Amniotic epithelial cell (primary cell): ENCODE measurements at places on chromosomes 12 and 14.

DNA sequence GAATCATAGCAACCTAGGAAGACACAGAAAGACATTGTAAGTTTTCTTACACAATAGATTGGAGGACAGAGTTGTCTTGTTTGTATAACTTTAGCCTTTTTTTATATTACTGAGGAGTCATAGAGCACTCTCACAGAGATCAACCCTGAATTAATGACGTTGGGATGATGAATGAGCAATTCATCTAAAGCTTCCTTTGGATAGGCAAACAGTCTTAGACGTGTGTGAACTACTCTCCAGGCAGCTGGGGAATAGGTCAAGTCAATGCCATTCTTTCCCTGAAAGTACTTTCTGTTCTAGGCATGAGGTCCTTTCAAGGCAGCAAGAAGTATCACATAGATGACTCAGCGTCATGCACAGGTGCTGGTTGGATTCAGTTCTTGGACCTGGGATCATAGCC is 369.1 kb upstream of the NOVA1 start:
- DNase-seq, result no peak

GRCh38 chr12:13454991-13455777 is 258.7 kb downstream of the EMP1 start:
- DNase-seq, result no peak

GRCh38 chr12:31533470-31533869 is 57.5 kb downstream of the DENND5B start:
- DNase-seq, result no peak

DNA sequence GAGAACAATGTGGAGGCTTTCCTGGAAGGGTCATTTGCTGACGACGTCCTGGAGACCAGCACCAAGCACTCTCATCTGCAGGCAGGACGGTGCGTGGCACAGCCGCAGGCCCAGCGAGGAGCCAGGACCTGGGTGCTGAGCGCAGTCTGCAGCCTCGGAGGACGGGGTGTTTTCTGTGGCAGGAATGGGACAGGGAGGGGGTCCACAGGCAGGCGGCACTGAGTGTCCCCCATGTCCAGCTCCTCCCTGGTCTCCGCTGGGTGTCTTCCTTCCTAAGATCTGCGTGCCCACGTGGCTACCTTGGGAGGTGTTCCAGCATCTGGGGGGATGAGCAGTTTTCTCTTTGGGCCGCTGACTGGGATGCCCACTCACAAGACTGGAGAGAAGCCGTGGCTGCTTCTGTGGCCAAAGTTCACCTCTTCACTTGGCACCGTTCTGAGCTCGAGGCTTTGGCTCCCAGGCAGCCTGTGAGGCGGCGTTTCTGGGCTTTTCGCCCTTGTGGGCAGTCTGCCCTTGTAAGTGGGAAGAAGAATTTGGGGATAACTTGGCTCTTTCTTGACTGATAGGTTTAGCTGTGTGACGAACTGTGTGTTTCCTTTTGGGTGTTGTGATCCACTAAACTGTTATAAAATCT is 72.2 kb downstream of the NOC4L start:
- no peak for DNase-seq

DNA sequence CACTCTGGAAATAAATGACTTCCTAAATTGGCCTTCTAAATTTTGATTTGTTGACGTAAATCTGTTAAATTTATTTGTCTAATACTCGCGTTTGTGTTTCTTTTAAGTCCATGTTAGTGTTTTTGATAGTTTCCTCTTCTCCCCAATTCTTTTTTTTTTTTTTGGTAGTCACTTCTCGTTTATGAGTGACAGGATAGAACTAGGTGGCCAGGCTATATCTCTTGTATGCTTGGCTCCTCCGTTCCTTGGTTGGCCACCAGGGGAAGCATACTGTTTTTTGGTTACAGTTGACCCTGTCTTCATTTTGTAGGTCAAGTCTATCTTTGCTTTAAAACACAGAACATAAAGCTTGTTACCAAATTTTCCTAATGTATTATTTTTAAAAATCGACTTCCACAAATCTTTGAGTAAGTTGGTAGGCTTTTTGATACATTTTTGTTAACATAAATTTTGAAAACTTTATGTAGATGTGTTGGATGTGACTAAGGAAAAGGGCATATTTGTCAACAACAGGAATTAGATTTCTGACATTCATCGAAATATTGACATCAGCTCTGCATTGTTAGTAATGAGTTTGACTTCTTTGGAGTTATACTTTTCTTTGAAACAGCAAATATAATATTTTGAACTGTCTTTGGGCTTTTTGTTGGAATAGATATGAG is 2.2 kb downstream of the RCOR1 start:
- DNase-seq, result peak; percentile 62
